ENCODE measurements at places on chromosomes 5 and 9.
A peak's percentile ranks its signal among the peaks of the same experiment; 100 is the strongest.

- peak; percentile 91 for DNase-seq
Observed at GRCh38 chr5:149466457-149466972, 84.7 kb downstream of the CSNK1A1 start.

GRCh38 chr9:131722255-131722654, 17.6 kb downstream of the RAPGEF1 start:
- DNase-seq, result no peak

DNA sequence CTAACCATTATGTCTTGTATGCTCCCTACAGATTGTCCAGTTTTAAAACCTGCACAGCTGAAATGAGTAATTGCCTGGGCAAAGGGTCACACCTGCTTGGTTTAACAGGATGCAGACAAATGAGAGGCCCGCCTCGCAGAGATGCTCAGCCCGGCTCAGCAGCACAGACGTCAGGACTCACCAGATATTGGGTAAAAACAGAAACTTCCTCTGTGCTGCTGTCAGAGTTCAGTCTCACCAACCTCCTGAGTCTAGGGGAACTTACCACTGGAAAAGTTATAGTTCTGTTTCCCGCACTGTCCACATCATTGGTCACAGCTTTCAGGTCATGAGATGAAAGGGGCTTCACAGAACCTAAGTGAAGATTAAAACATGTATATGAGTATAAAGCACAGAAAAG, 152.5 kb downstream of the ESM1 start:
- DNase-seq, result no peak

DNA sequence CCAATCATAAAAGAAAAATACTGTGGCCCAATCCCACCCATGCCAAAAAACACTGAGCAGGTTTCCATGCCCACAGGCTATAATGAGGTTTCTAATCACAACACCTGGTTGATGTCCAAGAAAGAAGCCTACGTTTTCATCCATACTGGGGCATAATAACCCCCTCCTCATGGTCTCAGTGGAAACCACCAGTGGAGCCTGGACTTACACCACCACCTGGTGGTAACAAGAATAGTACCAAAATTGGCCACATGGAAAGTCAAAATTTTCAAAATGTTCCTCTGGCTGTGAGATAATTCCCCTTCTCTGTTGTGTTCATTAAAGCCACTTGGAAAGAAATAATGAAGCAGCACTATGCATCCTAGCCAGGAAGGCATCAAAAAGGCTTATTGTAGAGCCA, 687.3 kb upstream of the ST8SIA4 start:
- DNase-seq, result peak; percentile 11

DNA sequence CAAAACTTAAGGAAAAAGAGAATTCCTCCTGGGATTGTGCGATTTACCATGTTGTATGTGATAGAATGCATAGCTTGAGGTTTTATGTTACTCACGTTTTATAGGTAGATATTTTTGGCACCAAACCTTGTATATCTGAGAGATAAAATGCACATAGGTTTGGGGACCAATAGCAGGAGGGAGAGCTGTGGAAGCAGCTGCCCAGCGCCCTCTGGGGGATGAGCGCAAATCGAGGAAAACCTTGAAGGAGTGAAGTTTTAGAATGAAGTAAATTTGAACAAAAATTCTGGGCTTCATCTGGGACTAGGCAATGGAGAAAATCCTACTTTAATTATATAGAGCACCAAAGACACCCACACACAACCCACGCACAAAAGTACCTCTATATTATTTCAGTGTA, 197.0 kb downstream of the ADCY2 start:
- no peak for DNase-seq

Data from fibroblast of skin of right quadriceps (primary cell).